Natural killer cell (primary cell): ENCODE measurements at places on chromosomes 1 and 21. TPM values are rescaled to one million over a fixed set of nuclear protein-coding genes. Genes with fewer than 3 reads are reported as not detected.

RUNX3 gene
- total RNA-seq = 630 TPM

BLACAT1 gene
- total RNA-seq = not detected

DNA sequence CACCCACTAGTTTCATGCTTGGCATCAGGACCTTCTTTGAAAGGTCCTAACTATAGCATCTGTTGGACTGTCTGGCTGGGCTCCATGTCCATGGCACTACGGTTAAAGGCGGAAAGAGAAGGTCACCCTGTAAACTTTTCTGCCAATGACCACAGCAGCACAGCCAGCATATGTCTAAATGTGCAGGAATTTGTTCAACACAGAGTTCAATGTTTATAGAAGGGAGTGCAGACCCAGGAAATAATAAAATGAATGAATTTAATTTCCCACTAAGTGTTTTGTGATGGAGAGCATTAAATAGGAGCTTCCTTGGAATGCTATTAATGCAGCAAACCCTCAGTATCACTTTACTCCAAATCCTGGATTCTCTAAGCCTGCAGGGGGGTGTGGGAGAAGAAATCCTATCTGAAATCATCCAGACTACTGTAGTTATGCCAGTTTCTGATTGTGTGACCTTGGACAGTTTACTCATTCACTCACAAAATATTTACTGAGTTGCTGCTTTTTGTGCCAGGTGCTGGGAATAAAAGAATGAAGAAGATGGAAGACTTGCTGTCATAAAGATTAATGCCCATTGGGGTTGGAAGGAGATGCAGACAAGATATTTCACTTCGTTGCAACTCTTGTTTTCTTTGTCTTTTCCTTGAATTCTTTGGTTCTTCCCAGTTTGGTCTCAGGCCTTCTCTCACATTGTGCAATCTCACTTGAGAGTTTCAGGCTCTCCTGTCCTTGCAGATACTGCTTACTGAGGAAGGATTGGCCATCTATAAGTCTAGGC, 195.0 kb downstream of the ROR1 start:
- H3K4me3 ChIP-seq = no peak overlapping the region
- no peaks in the 10 kb centered on the region for H3K4me1 ChIP-seq
- no peak for DNase-seq
- no peaks in the 10 kb centered on the region for H3K36me3 ChIP-seq
- no peak overlapping the region for H3K27ac ChIP-seq
- no peaks in the 10 kb centered on the region for H3K27me3 ChIP-seq

MEGF6 gene
- total RNA-seq = 3.1 TPM

AUNIP gene
- total RNA-seq = 0.50 TPM

DNA sequence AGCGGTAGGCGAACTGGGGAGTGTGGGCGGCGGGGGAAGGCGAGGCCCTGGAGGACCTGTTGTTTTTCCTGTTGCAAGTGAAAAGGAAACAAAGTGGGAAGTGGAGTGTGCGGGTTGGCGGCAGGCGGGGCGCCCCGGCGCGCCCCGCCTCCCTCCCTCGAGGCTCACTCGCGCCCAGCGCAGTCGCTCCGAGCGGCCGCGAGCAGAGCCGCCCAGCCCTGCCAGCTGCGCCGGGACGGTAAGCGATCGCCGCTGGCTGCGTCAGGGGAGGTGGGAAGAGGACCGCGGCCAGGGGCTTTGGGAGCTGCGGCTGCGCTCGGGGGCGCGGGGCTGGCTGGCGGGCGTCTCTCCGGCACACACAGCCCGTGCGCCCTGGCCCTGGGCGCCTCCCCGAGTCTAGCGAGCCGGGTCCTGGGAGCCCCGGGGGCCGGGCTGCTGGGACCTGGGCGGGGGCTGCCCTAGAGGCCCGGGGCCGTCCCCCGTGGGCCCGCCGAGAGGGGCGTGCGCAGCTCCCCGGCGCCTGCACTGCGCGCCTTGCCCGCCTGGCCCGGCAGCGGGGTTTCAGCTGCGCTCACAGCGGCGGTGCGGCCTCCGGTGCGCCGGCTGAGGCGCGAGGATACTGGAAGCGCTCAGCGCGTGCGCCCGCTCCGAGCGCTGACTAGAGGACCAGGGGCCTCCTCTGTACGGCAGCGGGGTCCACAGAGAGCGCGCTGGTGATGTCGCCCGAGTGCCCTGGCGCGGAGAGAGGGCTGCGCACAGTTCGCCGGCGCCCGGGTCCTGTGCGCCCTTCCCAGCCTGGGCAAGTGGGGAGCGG, at the start of gene PIK3CD:
Gene PIK3CD, plus strand, starts transcription at position 167 of the 814 bp plus-strand sequence. CDS start 58,725 bp downstream, outside the sequence.
- H3K4me3 ChIP-seq = peak within 1 kb of the TSS; percentile 75
- H3K4me1 ChIP-seq = peaks cover 53% of the 10 kb centered on the region
- H3K27me3 ChIP-seq = no peaks in the 10 kb centered on the region
- DNase-seq = peak; percentile 51
- H3K36me3 ChIP-seq = no peaks in the 10 kb centered on the region
- peak within 1 kb of the TSS; percentile 70 for H3K27ac ChIP-seq

DNA sequence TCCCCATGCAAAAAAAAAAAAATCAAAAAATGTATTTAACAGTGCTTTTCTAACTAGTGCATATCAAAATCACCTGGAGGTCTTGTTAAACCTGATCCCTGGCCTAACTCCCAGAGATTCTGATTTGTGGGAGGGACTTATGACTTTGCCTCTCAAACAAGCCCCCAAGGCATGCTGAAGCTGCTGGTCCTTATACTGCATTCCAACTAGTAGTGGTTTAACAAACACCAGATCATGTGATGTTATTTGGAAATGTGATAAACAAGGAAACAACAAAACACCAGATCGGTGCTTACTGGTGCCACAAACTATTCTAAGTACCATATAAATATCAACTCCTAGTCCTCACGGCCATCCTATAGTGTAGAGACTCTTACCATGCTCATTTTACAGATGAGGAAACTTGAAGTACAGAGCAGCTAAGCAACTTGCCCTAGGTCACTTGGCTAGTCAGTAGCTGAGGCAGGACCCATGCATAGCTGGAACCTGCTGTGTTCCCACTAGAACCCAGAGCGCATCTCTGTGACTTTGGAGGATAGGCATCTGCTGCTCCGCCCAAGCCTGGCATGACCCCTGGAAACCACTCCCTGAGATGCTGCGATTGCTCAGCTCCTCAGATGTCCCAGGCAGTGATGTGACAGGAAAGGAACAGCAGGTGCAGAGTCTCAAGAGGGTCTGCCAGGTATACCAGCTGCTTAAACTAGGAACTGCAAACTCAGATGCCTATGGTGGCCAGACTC, 38.1 kb downstream of the SOX13 start:
- no peak for DNase-seq
- H3K36me3 ChIP-seq = no peaks in the 10 kb centered on the region
- H3K4me3 ChIP-seq = no peak overlapping the region
- H3K27me3 ChIP-seq = no peaks in the 10 kb centered on the region
- no peak overlapping the region for H3K27ac ChIP-seq

DNA sequence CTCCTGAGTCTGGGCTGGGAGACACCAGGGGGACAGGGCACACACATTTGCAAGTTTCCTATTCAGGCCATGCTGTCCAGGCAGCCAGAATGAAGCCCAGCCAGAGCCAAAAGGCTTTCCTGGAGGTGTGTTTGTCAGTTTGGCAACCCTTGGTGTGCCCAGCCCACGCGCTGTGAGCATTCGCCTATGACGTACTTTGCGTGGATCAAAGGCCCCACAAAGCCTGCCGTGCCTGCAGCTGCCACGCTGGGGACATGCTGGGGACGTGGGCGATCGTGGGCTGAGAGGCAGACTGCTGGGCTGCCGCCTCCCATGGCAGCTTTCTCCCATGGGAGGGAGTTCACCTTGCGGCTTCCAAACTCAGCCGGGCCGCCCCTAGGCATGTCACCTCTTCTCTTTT, 57.5 kb downstream of the CD247 start:
- peak; percentile 87 for DNase-seq
- no peak overlapping the region for H3K4me3 ChIP-seq
- H3K4me1 ChIP-seq = peaks cover 78% of the 10 kb centered on the region
- H3K27ac ChIP-seq = peak overlapping the region; percentile 60
- H3K27me3 ChIP-seq = no peaks in the 10 kb centered on the region
- peaks cover 61% of the 10 kb centered on the region for H3K36me3 ChIP-seq

GBP6 gene
- 0.39 TPM for total RNA-seq

- peaks cover 9% of the 10 kb centered on the region for H3K4me1 ChIP-seq
- no peaks in the 10 kb centered on the region for H3K36me3 ChIP-seq
- DNase-seq = no peak
- no peak overlapping the region for H3K27ac ChIP-seq
Observed at GRCh38 chr1:232789651-232790050, 15.6 kb upstream of the MAP10 start.

CXADR gene
- not detected for total RNA-seq

CFAP74 gene
- total RNA-seq = not detected

AK4 gene
- total RNA-seq = 1.6 TPM

- peak overlapping the region; percentile 29 for H3K27ac ChIP-seq
- H3K27me3 ChIP-seq = no peaks in the 10 kb centered on the region
- H3K4me3 ChIP-seq = no peak overlapping the region
- H3K36me3 ChIP-seq = no peaks in the 10 kb centered on the region
Observed at GRCh38 chr1:225453797-225454648, 26.2 kb upstream of the LBR start.
